Right renal cortex interstitium (tissue), 3 donors: ENCODE measurements at places on chromosomes 7 and 10.

GRCh38 chr10:119777686-119778085 lies 51.8 kb downstream of the INPP5F start:
- DNase-seq, result no peak

- DNase-seq, result no peak
These were observed 4.5 kb downstream of the CPED1 start for GRCh38 chr7:120992965-120993494.

GRCh38 chr7:155961241-155962190 lies 149.3 kb upstream of the SHH start:
- DNase-seq, result no peak

- no peak for DNase-seq
These were observed 255.4 kb upstream of the LRGUK start for GRCh38 chr7:133871757-133872156.

DNA sequence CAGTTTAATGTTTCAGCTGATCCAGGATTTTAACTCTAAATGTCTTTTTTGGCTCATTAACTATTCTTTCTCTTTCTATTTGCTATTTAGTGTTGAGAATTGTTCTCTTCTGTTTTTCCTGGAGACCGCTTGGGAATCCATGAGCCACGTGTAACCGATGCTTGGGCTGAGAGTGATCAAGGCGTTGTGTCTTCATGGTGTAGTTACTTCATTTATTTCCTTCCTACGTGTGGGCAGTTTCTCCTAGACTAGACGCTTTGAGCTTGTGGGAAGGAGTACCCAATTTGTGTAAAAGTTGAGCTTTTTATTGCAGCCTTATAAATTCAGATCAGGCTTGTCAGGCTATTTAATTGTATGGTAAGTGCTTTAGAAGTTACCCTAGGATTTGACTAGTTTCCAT lies 2.9 kb downstream of the EIF3B start:
- no peak for DNase-seq

GRCh38 chr10:94108200-94108599 lies 114.5 kb downstream of the PLCE1 start:
- no peak for DNase-seq

GRCh38 chr10:28686835-28687682 lies 9.7 kb downstream of the BAMBI start:
- DNase-seq, result no peak

- DNase-seq, result no peak
These were observed 209.8 kb upstream of the C7orf33 start for GRCh38 chr7:148380596-148381419.

GRCh38 chr7:88132725-88133124 lies 87.1 kb downstream of the SRI start:
- DNase-seq, result no peak
